Omental fat pad (tissue), 4 donors: ENCODE measurements at places on chromosomes 13 and 19.

- no peak for DNase-seq
Measured at GRCh38 chr19:32924200-32924599, 47.6 kb downstream of the CEP89 start.

DNA sequence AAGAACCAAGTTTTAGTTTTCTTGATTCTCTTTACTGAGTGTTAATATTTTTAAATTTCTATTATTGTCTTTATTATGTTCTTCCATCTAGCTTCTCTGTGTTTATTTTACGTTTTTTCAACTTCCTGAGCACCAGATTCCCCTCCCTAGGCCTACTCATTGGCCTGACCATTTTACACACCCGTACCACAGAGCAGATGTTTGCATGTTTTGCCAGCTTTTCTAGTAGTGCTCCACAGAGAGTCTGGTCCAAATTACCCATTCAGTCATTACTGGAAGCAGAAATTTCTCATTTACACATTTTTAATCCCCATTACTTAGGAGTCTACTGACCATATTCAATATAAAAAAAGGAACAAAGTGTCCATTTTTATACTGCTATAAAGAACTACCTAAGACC lies 66.9 kb downstream of the ING1 start:
- DNase-seq = no peak

DNA sequence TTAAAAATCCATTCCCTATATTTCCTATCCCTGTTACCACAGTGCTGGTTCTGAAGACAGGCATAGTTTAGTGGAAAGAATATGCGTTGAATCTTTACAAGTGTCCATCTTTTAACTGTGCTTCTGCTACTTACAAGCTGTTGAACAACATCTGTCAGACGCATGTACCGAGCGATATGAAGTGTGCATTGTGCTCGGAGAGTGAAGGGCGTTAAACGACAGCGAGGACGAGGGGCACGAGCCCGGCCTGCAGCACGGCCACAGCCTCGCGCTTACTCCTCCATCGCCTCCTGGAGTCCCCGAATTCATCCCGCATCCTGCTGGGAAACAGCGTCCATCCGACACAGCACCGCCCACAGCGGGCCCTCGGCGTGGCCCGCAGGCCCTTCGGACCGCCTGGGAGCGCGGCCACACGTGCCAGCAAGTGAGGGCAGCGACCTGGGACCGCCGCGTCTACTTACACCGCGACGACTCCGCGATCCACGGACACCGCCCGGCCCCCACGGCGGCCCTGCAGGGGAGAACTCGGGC lies 514 bp downstream of the PCID2 start:
- DNase-seq = no peak

DNA sequence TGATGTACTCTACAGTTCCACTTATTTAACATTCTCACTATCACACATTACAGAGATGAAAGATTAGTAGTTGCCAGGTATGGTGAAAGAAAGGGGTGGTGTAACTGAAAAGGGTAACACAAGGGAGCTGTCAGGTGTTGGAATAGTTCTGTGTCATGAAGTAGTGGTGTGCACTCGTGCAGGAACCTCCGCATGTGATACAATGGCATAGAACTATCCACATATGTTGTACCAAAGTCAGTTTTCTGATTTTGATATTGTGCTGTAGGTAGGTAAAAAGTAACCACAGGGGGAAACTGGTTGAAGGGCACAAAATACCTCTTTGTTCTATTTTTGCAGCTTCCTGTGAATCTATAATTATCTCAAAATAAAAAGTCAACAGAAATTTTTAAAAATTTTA lies 24.4 kb upstream of the RPL21 start:
- DNase-seq = no peak

- DNase-seq = no peak
Measured at GRCh38 chr13:38528986-38529385, 157.9 kb upstream of the FREM2 start.

DNA sequence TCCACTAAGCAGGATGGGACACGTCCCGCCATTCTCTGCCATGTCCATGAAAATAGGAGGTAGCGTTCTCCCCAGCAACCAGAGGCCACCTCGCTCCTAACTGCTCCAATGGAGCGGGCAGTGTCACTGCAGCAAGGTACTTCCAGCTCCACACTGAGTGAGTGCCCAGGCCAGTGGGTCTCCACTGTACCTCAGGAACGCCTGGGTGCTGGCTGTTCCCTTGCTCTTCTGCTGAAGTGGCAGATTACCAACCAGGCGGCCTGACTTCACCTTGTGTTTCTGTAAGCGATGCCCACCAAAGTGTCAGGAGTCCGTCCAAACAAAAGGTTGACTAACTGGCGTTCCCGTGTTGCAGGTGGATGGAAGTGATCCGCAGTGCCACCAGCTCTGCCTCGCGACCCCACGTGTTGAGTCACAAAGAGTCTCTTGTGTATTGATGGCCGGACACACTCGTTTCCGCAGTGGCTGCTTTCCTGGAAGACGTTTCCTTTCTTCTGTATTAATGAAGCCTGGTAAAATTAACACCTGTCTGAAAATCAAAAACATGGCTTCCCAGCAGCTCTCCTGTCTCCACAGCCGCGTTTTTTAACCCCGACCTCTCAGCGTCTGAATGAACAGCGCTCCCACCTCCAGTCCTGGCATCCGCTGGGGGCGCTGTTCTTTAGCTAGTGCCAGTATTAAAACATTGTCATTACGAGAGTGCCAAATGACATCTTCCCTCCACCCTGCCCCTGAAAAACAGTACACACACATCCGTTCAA lies 128.8 kb downstream of the STK24 start:
- DNase-seq = peak; percentile 42

GRCh38 chr13:79141082-79141481 lies 265.0 kb downstream of the RBM26 start:
- DNase-seq = no peak

DNA sequence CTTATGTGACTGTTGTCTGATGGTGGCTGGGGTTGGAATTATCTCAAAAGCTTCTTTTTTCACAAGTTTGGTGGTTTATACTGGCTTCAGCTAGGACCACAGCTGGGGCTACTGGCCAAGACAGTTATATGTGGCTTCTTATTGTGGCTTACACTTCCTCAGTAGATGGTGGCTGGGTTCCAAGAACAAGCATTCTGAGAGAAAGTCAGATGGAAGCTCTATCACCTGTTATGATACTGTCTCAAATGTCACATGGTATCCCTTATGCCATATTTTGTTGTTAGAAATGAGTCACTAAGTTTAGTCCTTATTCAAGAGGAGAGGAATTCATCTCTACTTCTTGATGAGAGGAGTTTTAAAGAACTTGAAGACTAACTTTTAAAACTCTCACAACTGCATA lies 41.6 kb downstream of the NDFIP2 start:
- DNase-seq = no peak

GRCh38 chr19:41001243-41001971 lies 10.3 kb downstream of the CYP2B6 start:
- no peak for DNase-seq

DNA sequence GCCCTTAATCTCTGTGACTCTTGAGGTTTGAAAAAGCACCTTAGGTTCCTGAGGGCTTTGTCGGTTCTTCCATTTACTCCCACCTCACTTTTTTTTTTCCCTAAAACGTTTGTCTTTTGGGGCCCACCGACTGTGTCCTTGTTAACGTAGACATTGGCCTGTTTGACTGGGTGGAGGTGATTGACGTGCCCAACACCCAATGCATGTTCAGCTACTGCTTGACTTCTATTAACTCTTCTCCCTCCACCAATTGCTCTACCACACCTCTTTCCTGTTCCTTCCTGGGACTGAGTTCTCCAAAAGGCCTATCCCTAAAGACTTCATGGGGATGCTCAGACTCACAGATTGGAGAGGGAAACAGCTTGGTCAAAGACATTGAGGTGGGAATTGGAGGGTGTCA lies 17.3 kb downstream of the CKM start:
- no peak for DNase-seq

DNA sequence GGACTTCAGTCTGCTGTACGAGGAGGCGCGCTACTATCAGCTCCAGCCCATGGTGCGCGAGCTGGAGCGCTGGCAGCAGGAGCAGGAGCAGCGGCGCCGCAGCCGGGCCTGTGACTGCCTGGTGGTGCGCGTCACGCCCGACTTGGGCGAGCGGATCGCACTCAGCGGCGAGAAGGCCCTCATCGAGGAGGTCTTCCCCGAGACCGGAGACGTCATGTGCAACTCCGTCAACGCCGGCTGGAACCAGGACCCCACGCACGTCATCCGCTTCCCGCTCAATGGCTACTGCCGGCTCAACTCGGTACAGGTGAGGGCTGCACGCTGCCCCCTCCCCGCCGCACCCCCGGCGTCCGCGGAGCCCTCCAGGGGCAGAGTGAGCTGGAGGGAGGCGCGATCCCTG lies 14.6 kb downstream of the KCTD15 start:
- no peak for DNase-seq

- DNase-seq = no peak
Measured at GRCh38 chr19:33818411-33818810, 21.7 kb downstream of the KCTD15 start.

- DNase-seq = no peak
Measured at GRCh38 chr13:45510672-45511071, 45.9 kb downstream of the COG3 start.

DNA sequence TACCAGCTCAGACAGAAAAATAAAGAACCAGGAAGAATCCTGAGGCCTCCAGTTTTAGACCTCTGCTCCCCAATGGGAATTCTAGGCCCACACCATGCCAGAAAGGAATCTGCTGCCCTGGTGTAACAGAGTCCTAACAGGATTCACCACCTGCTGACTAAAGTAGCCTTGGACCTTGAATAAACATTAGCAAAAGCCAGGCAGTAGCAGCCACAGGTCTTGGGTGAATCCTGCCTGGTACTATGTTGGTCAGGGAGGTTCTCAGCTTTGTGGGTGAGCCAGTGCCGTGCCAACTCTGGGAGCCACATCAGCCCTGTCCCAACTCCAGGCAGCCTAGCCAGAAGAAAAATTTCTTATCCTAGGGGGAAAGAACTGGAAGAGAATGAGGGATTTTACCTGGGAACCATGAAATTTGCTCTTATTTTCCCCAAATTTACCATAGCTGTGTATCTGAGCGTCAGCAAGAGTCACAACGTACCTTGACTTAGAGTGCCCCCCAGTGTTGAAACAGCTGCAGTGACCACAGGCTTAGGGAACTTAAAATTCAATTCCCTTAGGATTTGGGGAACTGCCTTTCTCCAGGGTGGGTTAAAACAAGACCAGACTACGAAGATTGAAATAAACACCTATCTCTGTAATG lies 1895.6 kb upstream of the PRR20A start:
- no peak for DNase-seq

DNA sequence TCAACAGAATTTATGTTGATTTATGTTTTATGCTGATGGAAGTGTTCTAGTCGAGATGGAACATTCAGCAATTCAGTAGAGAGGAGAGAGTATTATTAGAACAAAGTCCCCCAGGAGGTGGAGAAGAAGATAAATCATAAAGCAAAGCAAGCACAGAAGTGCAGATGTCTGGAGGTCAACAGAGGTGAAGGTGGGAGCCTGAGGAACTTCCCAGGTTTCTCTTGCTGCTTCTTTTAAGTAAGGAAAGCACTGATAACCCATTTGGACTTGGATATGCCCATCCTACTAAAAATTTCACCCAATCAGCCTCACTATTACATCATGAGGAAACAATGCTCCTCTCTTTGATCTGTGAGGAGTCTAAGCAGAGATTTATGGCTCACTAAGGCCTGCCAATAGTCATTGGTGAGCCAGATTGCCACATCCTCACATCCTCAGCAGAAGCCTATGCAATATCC lies 98.8 kb downstream of the EPSTI1 start:
- no peak for DNase-seq

DNA sequence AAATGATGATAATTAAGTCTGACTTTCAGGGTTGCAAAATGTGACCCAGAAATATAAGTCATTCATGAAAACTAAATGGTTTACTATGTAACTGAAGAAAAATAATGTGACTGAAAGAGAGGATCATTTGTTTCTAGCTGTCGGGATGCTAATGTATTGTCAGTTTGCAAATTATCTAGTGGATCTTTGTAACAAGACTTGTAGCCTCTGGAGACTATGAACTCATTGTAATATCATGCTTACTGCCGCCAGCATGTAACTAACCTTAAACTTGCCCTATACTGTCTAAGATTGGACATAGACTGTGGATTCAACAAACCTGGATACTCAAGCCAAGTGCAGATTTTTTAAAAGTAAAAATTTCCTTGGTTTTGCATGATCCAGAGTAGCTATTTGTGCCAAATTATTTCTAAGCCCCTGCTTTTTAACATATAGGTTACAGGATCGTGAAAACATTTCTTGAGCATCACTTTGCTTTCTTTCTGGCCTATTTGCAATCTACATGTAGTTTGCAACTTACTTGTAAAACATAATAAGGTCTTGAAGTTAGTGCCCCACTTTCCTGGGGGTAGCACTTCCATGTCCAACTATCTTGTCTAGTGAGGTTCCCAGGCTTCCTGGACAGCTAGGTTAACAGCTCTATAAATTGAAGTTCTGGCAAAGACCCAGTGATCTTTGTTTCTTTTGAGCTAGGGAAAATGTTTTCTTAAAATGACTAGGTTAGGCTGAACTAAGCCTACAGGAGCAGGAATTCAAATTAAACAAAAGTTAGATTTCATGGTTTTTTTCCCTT lies 3.3 kb upstream of the POSTN start:
- no peak for DNase-seq

- no peak for DNase-seq
Measured at GRCh38 chr19:7988307-7988706, 17.1 kb downstream of the ELAVL1 start.

GRCh38 chr13:108662528-108662927 lies 33.1 kb downstream of the MYO16 start:
- no peak for DNase-seq

DNA sequence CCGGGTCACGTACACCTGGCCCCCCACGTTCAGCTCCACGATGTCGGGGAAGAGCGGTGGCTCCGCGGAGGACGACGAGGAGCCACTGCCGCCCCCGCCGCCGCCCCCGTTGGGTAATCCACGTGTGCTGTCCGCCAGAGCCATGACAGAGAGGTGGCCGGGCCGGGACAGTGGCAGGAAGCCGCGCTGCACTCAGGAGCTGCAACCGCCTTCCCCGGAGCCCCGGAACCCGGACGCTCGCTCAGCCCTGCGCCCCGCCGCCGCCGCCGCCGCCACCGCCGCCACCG lies 257 bp downstream of the KCTD12 start:
- DNase-seq = no peak

GRCh38 chr19:52336117-52336790 lies at the start of gene ZNF610:
TSS of gene ZNF610 (plus strand) at chr19:52336243. CDS start at chr19:52349173, 12,930 bp downstream.
- DNase-seq = peak; percentile 66

DNA sequence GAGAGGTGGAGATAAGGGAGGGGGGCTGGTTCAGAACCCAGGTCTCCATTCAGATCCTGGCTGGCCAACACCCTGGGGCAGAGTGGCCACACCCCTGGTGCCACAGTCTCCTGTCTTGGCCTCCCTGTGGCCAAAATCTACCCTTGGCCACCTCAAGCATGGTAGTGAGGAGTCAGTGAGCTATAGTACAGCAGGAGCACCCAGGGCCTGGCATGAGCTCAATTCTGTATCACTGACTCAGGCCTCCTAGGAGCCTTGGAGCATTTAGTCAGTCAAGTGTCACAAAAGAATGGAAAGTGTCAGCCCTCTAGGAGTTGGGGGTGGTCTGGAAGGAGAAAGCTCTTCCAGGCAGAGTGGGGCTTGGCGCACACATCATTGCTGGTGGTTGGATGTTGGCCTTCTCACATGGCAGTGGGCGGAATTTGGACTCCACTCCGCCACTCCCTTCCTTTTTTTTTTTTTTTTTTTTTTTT lies 6.6 kb upstream of the CD79A start:
- no peak for DNase-seq
